ENCODE measurements at places on chromosomes 2 and 18.

DNA sequence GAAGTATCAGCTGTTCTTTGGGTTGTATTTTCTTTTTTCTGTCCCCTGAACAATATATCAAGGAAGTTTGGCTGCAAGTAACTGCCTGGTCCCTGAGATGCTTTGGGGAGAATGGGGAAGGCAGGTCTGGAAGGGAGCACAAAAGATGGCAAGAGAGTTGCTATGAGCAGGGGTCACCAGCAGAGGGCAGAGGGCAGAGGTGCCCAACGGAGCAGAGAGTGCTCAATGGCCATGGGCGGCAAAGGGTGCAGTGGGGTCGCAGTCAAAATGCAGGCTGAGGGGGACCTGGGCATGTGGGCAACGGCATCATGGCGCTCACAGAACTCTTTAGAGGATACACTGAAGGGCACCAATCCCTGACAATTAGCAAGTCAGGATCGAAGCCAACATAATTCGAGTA is 107.7 kb upstream of the ATP8B1 start:
- DNase-seq, result no peak

GRCh38 chr18:56307354-56308170 is 330.8 kb downstream of the TXNL1 start:
- DNase-seq, result no peak

DNA sequence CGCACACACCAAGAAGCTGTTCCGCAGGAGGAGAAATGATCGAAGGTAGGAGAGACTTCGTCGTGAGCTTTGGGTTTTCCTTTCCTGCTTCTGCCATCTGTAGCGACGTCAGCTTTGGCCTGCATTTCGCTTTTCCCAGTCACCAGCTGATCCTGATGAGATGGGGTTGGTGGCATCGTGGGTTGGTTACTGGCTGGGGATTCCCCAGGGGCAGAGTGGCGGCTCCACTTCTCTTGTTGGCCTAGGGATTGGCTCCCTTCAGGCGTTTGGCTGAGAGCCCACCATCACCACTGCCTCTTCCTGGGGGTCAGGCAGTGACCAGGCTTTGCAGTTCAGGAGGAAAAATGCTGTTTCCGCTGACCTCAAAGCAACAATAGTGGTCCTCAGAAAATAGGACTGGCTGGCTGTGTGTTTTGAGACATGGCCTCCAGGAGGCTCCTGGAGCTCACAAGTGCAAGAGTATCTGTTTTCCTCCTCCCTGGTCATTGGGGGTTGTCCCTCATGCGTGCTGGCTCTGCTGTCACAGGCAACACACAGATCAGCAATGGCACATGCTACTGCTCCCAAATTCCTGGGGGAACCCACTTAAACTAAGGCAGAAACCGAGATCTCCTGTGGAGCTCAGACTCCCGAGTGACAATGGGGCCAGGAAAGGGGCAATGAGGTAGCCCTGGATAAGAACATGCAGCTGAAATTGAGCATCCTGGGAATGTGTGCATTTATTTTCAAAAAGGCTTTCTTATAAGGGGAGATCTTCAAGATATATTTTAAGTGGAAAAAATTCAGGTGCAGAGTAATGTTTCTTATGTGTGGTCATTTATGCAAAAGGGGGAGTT is 173.0 kb downstream of the CTIF start:
- no peak for DNase-seq

- DNase-seq, result no peak
Measured at GRCh38 chr2:233458031-233458610, 103.8 kb downstream of the DGKD start.

DNA sequence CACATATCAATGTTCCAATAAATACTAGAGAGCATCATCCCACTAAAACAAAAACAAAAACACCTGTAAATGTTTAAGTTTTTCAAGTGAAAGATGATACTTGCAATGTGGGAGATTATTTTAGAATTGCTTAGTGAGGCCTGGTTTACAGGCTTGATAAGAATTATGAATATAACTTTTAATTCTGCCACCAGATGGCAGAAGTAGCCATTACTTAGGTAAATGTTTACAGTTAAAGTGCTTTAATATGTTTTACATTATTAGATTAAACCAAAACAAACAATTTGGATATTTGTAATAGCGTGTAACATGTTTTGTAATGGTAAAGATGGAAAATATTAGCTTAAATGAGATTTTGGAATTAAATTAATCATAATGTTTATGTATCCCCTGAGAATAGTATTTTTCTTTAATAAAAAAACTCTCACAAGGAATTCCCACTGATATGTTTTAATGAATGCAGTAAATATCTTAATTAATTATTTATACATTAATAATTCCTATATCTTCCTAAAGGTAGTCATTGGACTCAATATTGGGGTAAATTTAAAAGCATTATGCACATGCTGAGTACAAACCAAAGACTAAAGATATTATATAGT is 522.0 kb downstream of the SPAG16 start:
- DNase-seq, result no peak

DNA sequence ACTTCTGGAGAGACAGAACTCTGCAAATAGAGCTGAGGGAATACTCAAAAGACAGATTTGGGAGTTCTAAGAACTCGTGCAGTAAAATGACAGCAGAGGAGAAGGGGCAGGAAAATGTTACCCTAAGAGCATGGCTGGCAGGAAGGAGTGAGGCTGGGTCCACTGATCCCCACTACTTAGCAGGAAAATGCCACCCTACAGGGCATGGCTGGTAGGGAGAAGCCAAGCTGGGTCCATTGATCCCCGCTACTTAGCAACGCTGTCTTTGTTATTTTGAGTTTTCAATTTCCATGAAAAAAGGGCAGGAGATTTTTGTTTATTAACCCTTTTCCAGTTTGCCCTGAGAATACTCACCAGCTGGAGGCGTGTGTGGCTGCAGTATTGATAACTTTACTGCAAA is 100.3 kb upstream of the TMEM200C start:
- no peak for DNase-seq

DNA sequence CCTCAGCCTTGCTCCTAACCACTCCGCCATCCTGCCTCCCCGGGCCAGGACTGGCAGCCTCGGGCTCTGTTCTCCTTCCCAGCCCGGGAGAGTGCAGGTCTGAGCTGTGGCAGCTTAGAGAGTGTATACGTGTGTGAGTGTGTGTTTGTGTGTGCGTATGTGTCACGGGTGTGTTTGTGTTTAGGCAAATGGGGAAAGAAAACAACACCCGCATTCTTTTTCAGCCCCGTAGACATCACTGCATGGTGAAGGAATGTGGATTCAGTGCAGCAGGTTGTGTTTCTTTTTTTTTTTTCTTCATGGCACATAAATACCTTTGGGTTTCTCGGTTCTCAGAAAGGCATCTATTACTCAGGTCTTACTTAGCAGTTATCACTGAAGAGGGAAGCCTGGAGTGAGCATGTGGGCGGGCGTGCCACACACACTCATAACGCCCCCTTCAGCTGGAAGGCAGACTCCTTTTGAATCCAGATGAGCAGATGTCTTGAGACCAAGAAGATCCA is 44.2 kb downstream of the GLI2 start:
- no peak for DNase-seq

DNA sequence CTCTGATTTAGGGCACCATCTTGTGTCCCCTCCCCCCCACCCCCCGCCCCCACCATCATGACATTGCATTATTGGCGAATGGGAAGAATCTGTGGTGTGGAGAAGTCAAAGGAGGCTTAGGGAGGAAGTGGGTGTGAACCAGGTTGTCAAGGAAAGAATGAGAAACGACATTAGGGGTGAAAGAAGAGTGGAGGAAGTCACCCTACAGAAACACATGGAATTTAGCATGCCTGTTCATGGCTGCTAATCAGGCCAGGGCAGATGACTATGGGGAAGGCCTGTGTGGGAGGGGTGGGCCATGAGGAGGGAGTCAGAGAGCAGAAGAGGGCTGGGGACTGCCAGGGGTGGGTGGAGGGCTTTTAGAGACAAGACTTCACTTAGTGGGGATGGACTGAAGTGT is 81.6 kb downstream of the AOX1 start:
- no peak for DNase-seq

DNA sequence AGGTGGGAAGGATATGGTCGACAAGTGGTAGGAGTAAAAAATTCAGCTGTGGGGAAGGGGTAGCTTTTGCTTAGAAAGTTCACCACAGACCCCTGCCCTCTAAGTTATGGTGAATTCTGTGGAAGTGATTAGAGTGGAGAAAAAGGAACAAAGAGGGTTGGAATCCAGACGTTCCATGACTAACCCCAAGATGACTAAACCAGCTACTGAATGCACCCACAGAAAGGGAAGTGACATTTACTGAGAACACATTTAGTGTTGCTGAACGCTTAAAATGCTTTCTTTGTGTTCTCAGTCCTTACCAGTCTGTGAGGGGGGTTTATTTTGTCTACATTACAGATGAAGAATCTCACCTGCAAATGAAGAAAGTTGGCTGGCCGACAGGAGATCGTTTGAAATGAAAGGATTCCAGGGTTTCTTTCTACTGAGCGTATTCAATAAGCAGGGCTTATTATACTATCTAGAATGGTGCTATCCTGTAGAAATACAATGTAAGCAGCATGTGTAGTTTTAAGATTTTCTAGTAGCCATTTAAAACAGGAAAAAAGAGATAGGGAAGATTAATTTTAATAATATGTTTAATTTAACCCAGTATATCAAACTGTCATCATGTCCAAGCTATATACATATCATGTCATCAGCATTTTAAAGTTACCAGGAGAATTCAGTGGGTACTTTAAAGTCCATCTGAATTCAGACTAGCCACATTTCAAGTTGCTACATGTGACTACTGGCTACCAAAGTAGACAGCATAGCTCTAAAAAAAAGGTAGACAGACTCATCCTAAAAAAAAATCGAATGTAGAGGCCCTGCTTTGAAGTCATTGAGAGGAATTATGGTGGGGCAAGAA is 60.1 kb downstream of the LIMS1 start:
- no peak for DNase-seq

- DNase-seq, result no peak
Measured at GRCh38 chr18:26653943-26654615, 105.7 kb upstream of the KCTD1 start.

DNA sequence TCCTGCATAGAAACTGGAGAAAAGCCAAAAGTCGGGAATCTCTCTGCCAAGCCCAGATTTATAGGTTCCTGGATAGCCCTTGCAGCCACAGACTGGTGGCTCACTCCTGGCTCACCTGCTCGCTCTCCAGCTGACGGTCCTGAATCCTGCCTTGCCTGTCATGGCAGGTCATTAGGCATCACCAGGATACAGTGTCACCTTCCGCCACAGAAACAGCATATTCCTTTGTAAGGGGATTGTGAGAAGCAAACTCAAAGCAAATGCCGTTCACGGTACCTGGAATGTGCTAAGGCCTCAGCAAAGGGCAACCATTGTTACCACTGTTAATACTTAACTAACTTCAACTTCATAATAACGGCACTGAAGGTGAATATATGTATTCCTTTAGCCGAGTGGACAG is 57.1 kb upstream of the GPR45 start:
- no peak for DNase-seq

- DNase-seq, result no peak
Measured at GRCh38 chr2:12119841-12120240, 373.4 kb downstream of the LPIN1 start.

- DNase-seq, result no peak
Measured at GRCh38 chr2:144796164-144796563, 276.2 kb upstream of the ZEB2 start.

DNA sequence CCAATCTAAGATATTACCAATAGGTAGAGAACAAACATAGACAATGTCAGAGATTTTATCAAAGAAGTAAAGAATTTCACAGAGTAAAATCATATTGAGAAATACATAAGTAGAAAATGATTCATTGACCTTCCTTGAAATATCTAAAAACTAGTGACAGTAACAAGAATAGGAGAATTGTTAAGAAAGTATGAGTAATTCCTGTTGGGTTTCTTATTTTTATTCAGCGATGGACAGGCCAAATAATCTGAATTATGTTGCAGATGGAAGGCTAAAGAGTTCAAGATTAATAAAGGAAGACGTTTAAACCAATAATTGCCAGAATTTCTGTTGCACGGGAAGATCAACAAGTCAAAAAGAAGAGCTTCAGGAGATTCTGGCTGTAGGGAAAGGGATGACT is 163.4 kb upstream of the RASGRP3 start:
- no peak for DNase-seq

DNA sequence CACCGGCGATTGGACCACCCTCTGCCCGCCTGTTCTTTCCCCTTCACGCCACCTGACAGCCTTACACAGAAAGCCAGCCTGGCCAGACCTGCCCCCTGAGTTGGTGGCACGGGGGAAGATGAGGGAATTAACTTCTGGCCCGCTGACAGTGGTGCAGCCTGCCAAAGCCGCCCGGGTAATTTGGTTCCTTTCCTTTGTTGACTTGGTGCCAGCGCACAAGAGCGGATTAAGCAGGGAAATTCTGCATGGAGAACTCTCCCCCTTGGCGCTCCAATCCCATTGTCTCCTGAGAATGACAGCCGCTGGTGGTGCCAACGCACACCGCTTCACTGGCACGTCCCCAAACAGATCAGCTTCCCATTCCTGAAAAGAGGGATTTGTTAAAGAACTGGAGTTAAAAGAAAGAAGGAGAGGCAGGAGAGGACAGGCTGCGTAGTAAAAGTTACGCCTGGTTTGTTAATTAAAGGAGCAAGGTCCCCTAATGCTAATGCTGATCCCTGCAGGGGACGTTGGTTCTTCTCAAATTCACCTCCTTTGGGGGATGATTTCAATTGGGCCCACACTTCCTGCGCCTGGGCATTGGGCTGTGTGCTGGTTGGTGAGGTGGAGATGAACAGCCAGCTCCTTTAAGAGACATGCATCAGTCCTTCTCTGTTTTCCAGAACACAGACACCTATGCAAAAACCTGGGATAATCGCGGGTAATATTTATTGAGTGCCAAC is 286.8 kb downstream of the MYCN start:
- DNase-seq, result no peak

DNA sequence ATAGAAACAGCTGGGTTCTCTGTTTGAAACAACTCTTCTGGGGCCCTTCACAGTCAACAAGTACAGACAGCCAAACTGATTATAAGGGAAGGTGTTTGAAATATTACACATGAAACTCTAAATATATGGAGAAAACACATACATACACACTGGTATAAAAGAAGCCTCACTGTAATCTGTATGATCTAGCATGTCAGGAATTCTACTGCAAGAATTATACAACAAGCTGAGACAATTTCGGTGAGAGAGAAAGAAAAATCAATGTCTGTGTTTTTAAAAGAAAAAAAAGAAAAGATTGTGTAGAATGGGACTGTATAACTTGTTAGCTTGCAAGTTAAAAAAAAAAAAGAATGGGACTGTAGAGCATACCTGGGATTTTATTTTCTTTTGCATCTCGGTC is 26.3 kb downstream of the IRS1 start:
- DNase-seq, result no peak
